Ascending aorta (tissue), 2 donors: ENCODE measurements at places on chromosomes 13 and 19. TPM values are rescaled to one million over a fixed set of nuclear protein-coding genes. Genes with fewer than 3 reads are reported as not detected.

Gene ZNF628
- 13.2 TPM for total RNA-seq

- no peak for DNase-seq
Measured at GRCh38 chr13:58882516-58882915, 1251.0 kb downstream of the PCDH17 start.

- DNase-seq = no peak
Measured at GRCh38 chr19:5188548-5189317, 151.9 kb downstream of the PTPRS start.

Gene ICAM1
- total RNA-seq = 74.8 TPM

DNA sequence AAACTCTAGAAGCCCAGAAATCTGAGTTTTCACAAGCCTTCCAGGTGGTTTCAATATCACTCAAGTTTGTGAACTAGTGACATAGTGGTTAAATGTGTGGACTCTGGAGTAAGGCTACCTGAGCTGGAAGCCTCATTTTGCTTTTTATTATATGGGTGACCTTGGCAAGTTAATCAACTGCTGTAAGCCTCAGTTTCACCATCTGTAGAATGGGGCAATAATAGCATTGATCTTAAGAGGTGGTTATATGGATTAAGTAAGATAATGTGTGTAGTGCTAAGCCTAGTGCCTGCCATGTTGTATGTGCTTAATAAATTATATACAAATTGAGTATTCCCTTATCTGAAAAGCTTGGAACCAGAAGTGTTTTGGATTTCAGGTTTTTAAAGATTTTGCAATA lies 65.5 kb upstream of the SIAH3 start:
- no peak for DNase-seq

Gene WTIP
- 127 TPM for total RNA-seq

Gene DCT
- total RNA-seq = not detected

Gene STOML3
- total RNA-seq = not detected

Gene RGL3
- 63.2 TPM for total RNA-seq

Gene FCAR
- total RNA-seq = not detected

Gene F2RL3
- total RNA-seq = 7.6 TPM

Gene MAST1
- 2.0 TPM for total RNA-seq

- no peak for DNase-seq
Measured at GRCh38 chr13:110089815-110090214, 217.1 kb downstream of the COL4A1 start.

Gene CASP14
- total RNA-seq = not detected

DNA sequence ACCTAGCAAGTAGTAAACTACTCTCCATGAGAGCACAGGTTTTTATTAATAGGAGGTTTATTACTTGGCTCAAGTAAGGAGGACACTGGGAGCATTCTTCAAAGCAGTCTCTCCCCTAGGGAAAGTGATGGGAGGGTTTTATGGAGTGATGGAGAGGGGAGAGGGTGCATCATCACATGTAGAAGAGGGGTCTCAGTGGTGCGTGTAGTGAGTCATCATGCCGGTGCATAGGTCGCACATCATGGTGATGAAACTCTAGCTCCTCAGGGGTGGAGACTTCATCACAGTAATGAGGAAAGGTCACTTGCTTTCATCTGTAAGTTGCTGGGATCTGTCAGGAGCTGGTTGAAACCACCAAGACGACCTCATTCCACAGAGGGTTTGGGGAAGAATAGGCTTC lies 210.8 kb upstream of the UBL3 start:
- DNase-seq = no peak

Gene CEACAM21
- total RNA-seq = not detected

GRCh38 chr19:34325181-34325580 lies 39.8 kb upstream of the GPI start:
- DNase-seq = no peak

DNA sequence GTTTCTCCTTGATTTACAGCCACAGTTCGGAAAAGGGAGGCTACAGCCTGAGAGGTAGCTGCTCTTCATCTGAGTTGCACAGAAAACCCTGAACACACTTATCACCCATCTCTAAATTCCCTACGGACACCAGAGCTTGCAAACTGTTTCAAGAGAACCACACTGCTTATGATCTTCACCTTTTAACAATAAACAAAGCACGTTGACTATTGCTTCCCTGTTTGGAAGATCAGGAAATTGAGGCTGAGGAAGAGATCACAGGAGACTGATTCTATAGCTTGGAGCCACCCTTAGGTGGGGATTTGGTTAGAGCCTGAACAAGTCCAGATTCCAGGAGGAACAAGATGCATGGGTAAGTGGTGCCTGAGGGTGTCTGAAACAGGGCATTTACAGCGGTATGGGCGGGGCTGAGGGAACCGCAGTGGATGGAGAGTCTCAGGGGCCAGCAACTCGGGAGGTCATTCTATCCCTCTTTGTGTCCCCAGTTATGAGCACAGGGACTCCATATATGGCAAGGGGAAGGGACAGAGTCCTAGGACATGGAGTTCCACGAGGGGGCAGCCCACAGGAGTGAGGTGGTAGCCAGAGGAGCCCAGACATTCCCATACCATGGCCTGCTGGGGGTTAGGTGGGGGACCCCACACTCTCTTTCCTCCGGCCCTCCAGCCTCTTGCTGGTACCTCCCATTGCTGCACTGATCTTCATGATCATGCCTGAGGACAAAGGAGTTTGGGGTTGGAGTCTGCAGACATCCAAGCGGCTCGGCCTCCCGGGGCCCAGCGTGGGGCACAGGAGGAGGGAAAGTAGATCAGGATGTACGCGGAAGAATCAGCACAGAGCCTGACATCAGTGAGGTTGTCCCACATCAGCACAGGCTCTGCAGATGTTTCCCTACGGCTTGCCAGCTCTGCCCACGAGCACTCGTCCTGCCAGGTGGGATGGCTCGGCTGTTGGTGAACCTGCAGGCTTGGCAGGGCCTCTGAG lies 162.3 kb upstream of the ZNF536 start:
- DNase-seq = no peak

DNA sequence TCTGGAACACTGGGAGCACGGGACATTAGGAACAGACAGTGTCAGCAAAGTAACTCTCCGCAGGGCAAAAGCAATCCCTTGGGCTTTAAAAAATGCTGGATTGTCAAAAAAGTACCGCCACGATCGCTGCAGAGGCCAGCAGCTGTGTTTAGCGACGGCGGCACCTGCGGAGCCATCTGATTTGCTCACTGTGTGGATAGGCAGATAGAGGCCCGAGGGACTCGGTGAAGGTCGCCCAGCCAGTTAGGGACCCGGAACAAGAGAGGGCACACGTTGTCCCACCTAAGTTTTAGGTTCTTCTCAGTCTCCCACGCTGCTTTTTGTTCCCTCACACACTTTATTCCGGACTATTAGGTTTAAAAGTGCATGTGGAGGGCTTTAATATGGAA lies 238.3 kb downstream of the TEX29 start:
- no peak for DNase-seq

DNA sequence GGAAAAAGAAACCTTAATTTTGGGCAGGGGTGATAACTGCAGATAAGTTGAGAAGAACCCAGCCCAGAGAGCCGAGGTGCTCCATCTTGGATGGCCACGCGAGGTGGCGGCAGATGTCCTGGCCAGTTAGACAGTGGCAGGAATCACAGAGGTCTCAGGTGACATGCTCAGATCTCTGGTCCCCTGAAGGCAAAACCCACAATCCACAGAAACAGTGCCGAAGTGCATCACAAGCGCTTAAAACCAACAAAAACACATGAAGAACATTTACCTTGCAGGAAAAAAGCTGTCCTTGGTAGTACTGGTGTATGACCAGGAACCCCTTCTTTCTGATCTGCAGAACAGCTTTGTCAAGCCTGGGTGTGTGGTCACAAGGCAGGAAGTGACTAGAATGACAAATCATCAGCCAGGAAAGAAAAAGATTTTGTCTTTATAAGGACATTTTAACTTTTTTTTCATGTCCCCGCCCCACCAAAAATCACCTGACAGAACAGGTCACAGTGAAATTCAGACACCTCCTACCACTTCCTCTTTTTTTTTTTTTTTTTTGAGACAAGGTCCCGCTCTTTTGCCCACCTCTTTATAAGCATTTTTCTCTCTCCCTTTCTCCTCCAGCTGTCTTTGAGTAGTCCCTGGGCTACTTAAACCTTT lies at the start of gene LCP1:
Gene LCP1 (minus strand): TSS at position 338 of the 651 bp plus-strand sequence. CDS start 22,515 bp downstream, outside the sequence.
- DNase-seq = peak; percentile 67

Gene SLC17A7
- total RNA-seq = 15.4 TPM

DNA sequence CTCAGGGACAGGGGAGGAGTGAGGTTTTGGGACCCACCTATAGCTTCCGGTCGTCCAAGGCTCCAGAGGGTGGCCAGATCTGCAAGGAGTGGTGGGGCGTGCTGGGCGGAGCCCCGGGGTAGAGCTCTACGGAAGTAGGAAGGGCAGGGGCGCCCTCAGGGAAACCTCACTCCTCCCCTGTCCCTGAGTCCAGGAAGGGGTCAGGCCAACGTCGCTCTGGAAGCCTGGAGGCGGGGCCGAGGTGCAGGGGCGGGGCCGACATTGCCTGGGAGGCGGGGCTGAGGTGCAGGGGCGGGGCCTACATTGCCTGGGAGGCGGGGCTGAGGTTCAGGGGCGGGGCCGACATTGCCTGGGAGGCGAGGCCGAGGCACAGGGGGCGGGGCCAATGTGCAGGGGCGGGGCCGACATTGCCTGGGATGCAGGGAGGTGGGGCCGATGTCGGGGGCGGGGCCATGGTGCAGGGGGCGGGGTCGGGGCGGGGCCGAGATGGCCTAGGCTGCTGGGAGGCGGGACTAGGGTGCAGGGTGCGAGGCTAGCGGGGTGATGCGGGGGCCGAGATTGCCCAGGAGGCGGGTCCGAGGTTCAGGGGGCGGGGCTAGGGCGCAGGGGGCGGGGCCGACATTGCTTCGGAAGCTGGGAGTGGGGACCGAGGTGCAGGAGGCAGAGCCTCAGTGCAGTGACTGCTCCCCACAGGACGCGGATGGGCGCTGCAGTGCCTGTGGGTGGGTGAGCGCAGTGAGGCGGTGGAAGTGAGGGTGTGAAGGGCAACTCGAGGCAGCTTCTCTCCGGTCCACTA lies 4.9 kb upstream of the PALM start:
- DNase-seq = no peak

DNA sequence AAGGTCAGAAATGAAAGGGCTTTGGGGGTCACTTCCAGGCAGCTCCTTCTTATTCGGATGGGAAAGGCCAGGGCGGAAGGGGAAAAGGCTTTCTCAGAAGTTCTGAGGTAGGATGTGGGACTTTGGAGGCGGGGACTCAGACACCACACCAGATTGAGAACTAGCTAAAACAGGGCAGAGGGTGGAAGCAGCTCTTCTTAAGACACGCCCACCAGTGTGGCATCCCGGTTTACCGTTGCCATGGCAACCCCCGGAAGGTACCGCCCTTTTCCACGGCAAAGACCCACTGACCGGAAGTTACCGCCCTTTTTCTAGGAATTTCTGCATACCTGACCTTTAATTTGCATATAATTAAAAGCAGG lies 3.8 kb upstream of the LILRA5 start:
- DNase-seq = no peak

DNA sequence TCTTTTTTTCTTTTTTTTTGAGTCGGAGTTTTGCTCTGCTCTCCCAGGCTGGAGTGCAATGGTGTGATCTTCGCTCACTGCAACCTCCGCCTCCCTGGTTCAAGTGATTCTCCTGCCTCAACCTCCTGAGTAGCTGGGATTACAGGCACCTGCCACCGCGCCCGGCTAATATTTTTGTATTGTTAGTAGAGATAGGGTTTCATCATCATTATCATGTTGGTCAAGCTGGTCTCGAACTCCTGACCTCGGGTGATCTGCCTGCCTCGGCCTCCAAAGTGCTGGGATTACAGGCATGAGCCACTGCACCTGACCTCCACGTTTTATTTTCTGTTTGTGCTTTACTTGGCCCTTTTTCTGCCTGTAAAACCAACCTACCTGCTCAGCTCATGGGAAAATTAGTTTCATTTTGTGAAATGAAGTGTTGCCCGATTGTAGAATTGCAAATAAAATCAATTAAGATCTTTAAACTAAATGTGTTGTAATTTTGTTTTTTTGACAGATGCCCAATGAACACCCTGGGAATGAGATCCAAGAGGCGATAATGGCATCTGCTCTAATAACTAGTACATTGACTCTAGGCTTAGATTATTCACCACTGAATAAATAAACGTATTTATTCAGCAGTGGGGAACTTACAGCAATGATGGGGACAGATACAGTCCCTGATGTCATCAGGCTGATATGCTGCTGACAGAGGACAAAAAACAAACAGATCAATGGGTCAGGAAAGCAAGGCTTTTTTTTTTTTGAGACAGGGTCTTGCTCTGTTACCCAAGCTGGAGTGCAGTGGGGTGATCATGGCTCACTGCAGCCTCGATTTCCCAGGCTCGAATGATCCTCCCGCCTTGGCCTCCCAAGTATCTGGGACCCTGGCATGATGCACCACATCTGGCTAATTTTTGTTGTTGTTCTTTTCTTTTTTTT lies 2.2 kb upstream of the RAB11B start:
- DNase-seq = no peak

Gene TINCR
- not detected for total RNA-seq

GRCh38 chr19:29547981-29548380 lies 22.2 kb downstream of the VSTM2B start:
- no peak for DNase-seq

- DNase-seq = peak; percentile 73
Measured at GRCh38 chr13:112885782-112886268, 83.2 kb upstream of the MCF2L start.

- DNase-seq = no peak
Measured at GRCh38 chr13:41398494-41399170, 58.7 kb upstream of the RGCC start.

GRCh38 chr19:4288091-4288777 lies 9.2 kb downstream of the SHD start:
- no peak for DNase-seq

DNA sequence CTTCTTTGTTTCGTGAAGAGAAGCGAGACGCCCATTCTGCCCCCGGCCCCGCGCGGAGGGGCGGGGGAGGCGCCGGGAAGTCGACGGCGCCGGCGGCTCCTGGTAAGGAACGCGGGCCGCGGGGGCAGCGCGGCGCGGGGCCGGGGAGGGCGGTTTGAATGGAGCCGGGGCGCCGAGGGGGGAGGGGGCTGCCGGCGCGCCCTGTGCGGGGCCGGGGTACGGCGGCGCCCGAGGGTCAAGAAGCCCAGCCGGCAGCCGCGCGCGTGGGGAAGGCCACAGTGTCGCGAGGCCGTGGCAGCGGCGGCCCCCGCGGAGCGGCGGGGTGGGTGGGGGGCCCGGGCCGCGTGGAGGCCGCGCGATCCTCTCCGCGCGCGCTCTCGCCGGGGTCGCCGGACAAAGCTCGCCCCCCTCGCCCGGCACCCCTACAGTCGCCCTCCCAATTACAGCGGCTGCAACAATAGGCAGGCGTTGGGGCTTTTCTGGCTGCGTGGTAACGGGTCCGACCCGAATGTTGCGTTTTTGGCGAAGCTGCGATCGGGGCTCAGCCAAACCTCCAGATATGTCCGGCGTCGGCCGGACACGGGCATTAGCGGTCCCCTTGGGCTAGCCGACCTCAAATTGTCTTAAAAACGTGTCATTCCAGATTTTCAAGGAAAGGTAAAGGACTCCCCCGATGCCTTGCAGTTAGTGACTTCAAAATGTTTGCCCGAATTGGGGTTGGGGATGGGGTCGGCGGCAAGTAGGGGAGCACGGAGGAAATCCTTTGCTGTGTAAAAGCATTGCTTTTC lies 437 bp downstream of the SMARCA4 start:
- DNase-seq = no peak

GRCh38 chr13:108816375-108816774 lies 187.0 kb downstream of the MYO16 start:
- DNase-seq = no peak
